ENCODE measurements at places on chromosomes 7 and 10.

DNA sequence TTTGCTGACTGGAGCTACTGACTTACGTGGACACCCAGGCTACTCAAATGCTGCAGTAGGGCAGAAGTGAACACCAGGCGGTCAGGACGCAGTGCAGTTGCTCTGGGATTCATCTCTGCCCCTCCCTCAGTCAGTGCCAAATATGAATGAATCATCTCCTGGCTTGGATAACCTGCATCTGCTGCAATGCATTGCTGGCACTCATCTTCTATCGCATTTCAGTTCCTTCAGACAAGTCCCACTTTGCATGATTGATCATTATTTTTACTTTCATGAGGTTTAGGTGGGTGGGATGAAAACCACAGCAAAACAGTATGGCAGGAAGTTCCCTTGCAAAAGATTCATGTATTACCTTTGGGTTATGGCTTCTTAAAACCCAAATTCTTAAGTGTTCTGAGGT, 224.6 kb upstream of the NRP1 start:
- DNase-seq: no peak

- no peak for DNase-seq
Measured at GRCh38 chr10:132645630-132646442, 108.2 kb downstream of the INPP5A start.

GRCh38 chr10:13349463-13350274, 1.6 kb upstream of the SEPHS1 start:
- DNase-seq: no peak

GRCh38 chr10:5775685-5776084, 37.5 kb downstream of the GDI2 start:
- DNase-seq: no peak

All from NCI-H1092 treated with DMSO at 0.1 percent for 48 hours (cell line).